ENCODE measurements at places on chromosomes 2 and 18.

- DNase-seq: no peak
These were observed 38.8 kb upstream of the METTL21A start for GRCh38 chr2:207663870-207664545.

DNA sequence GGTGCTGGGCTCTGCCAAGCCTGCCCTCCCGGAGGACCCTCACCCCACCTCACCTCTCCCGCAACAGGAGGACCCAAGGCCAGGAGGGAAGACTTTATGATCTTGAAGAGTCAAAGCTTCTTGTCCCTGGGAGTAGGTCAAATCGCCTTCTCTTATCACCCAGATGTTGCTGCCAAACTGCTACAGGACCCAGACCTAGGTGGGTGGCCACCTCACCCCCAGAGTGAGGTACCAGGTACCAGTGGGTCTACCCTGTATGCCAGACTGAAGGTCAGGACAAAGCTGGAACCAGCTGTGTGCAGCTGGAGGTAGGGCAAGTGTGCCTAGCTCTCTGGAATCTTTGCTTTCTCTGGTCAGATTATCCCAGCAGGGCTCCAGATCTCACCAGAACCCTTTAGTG, 197.2 kb downstream of the ZFP36L2 start:
- no peak for DNase-seq

DNA sequence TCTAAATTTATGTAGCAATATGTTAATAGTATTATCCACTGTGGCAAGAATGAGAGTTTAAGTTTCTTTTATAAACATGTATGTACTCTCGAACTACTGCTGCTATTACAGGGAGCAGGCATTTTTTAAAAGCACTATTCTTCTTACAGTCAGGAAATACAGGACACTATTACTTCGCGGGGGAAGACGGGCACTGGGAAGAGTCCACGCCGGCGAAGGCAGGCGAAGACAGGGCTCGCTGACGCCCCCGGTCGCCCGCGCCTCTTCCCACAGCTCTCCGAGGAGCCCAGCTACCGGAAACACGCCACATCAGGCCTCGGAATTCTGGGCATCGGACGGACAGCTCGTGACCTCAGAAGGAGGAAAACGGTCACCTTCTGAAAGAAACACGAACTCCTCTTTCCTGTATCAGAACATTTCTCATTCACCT, 90.2 kb downstream of the FAM161A start:
- peak; percentile 82 for DNase-seq

- DNase-seq: peak; percentile 15
These were observed 30.2 kb downstream of the NYAP2 start for GRCh38 chr2:225429717-225430116.

DNA sequence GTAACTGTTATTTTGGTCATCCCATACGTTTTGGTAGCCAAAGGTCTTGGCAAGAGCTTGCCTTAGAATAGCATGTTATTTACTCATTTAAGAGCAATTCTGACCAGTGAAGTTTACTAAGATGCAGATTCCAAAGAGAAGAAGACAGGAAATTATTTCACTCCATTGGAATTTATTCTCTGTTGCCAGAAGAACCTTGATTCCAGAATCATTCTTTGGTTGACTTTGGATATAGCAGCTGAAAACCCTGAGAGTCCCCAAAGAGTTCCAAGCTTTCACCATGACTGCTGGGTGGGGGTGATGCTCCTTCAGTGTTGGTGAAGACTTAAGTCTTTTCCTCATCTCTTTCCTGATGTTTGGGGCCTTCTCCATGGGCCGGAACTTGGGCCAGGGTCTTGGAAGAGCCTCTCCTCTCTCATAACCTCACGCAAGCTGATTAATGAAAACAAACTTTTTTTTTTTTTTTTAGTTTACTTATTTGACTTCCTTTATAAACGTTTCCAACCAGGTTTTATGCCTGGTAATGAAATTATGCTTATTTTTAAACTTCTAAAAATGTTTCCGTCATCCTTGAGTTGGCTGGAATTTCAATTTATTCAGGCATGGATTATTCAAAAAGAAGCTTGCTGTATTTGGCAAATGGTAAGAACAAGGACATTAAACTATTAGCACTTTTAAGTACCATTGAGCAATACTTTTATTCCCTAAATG, 192.0 kb downstream of the MTX2 start:
- no peak for DNase-seq

DNA sequence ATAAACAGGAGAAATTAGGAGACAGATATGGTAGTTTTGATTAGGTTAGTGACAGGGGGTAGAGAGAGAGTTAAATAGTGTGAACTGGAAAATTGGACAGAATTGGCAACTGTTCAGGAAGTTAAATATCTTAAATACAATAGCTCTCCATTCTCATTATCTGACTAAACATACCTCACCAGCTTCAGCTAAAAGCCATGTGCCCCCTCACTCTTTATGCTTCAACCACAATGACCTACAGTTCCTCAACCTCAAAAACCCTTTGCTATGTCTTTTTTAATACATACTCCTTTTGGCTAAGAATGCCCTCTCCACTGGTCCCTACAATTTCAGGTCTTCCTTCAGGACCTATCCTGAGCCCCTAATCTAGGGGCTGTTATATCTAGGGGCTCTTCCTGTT, 740.2 kb upstream of the ZEB2 start:
- no peak for DNase-seq

- no peak for DNase-seq
These were observed 56.3 kb downstream of the GLI2 start for GRCh38 chr2:120791962-120792297.

- no peak for DNase-seq
These were observed 152.6 kb downstream of the RTN4 start for GRCh38 chr2:54897420-54898310.

- no peak for DNase-seq
These were observed 6.0 kb downstream of the SLC4A3 start for GRCh38 chr2:219633276-219634065.

GRCh38 chr2:55567298-55567697, 47.8 kb downstream of the CFAP36 start:
- DNase-seq: no peak

- DNase-seq: peak; percentile 20
These were observed 68.5 kb upstream of the ITGA6 start for GRCh38 chr2:172358691-172359556.

- no peak for DNase-seq
These were observed 50.5 kb upstream of the ZNF516 start for GRCh38 chr18:76545433-76546087.

DNA sequence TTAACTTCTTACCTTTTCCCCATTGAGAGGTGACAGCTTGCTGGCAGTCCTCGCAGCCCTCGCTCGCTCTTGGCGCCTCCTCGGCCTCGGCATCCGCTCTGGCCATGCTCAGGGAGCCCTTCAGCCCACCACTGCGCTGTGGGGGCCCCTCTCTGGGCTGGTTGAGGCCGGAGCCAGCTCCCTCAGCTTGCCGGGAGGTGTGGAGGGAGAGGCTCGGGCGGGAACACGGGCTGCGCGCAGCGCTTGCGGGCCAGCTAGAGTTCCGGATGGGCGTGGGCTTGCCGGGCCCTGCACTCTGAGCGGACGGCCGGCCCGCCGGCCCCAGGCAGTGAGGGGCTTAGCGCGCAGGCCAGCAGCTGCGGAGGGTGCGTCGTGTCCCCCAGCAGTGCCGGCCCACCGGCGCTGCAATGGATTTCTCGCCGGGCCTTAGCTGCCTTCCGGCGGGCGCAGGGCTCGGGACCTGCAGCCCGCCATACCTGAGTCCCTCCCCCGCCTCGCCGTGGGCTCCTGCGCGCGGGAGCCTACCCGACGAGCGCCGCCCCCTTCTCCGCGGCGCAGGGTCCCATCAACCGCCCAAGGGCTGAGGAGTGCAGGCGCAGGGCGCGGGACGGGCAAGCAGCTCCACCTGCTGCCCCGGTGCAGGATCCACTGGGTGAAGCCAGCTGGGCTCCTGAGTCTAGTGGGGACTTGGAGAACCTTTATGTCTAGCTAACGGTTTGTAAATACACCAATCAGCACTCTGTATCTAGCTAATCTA, 335.0 kb downstream of the CBLN2 start:
- DNase-seq: no peak

- peak; percentile 79 for DNase-seq
These were observed 92.6 kb upstream of the TFCP2L1 start for GRCh38 chr2:121377646-121378045.

- no peak for DNase-seq
These were observed 1227.1 kb upstream of the CELF4 start for GRCh38 chr18:38792731-38793130.

- DNase-seq: no peak
These were observed 619 bp upstream of the FAM168B start for GRCh38 chr2:131093696-131094462.

GRCh38 chr2:227415538-227416424, 28.0 kb upstream of the SCYGR1 start:
- no peak for DNase-seq

- DNase-seq: no peak
These were observed 434.0 kb upstream of the MEIS1 start for GRCh38 chr2:66000901-66001300.

GRCh38 chr2:151260573-151261230, 961 bp downstream of the RBM43 start:
- DNase-seq: no peak

DNA sequence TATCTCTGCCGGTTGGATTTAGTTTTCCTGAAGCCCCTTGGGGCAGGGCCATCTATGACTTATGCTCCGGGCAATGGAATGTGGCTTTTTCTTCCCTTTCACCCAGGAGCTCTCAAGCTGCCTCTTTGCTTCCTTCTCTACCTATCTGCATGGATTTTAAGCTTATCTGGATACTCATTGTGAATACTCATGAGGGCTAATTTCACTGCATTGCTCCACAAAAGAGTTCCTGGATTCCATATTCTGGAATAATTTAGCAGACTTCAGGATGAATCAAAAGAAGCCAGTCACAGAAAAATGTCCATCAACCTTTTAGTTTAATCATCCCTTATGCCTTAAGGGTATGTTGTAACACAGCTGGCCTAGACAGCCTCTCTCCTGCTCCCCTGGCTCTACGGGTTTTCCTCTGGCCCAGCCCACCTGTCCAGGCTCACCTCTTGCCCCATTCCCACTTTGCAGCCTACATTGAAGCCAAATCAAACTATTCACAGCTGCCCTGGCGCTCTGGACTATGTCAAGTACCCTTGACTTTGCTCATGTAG, 122.8 kb upstream of the RMDN2 start:
- DNase-seq: no peak

GRCh38 chr18:70423988-70424387, 135.1 kb downstream of the SOCS6 start:
- DNase-seq: no peak

GRCh38 chr2:164722616-164723338, 101.5 kb upstream of the GRB14 start:
- DNase-seq: no peak

DNA sequence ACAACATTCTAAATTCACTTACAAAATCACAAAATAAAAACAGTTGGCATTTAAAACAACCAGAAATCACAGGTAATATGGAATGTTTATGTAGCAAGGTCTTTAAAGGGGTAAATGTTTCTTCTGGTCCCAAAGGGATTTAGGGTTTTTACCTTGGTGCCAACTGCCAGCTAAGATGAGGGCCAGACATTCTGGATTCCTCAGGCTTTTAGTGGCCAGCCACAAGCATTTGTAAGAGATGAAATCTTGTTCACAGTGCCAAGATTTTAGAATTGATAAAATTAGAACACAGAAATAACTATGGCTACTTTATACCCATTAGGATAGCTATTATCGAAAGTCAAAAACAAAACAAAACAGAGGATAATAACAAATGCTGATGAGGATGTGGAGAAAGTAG, 60.4 kb upstream of the CDKL4 start:
- DNase-seq: no peak

DNA sequence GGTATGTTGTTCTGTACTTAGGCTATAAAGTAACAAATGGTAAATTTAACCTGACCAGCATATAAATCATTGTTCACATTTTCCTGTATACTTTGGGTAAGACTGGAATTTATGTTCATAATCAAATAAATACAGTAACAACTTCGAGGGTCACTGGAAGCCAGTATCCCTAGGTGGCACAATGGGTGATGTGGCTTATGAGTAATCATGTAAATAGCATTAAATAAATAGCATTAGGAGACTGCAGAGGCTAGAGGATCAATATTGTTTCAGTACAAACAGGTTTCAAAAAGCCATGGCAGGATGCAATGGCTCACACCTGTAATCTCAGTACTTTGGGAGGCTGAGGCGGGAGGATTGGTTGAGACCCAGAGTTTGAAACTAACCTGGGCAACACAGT, 690.6 kb downstream of the SLC4A3 start:
- DNase-seq: no peak

- DNase-seq: no peak
These were observed 65.6 kb downstream of the TWSG1 start for GRCh38 chr18:9400197-9400596.

- DNase-seq: peak; percentile 84
These were observed 69.3 kb upstream of the SEC11C start for GRCh38 chr18:59070181-59070912.

- DNase-seq: no peak
These were observed 220.5 kb downstream of the CYP26B1 start for GRCh38 chr2:71926876-71927756.

- no peak for DNase-seq
These were observed 23.1 kb downstream of the MXD1 start for GRCh38 chr2:69937968-69938367.

- no peak for DNase-seq
These were observed 158.9 kb downstream of the SEPTIN10 start for GRCh38 chr2:109454765-109455394.

GRCh38 chr18:27771571-27771970, 405.4 kb downstream of the CDH2 start:
- no peak for DNase-seq

DNA sequence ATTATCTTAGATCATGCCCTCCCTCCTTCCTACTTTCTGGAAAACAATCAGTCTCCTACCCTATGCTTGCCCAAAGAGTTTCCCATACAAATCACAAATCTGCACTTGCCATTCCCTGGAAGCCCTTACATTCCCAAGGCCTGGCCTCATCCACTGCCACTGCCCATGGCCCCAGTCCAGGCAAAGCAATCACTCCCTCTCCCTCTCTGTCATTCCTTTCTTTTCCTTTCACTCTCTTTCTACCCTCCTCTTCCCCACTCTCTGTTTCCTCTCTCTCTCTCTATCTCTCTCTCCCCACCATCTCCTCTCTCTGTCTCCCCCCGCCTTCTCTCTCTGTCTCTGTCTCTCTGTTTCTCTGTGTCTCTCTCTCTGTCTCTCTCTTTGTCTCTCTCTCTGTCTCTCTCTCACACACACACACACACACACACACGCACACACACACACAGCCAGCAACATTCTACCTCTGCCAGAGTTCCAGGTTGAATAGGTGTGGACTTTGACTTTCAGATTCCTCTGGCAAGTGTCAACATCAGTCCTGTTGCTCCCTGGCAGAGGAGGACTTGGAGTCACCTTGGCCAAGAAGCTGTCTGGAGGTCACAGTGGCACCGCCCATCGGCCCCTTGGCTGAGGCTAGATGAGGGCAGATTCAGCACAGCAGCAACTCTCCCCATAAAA, 43.7 kb upstream of the NAT8 start:
- DNase-seq: no peak

DNA sequence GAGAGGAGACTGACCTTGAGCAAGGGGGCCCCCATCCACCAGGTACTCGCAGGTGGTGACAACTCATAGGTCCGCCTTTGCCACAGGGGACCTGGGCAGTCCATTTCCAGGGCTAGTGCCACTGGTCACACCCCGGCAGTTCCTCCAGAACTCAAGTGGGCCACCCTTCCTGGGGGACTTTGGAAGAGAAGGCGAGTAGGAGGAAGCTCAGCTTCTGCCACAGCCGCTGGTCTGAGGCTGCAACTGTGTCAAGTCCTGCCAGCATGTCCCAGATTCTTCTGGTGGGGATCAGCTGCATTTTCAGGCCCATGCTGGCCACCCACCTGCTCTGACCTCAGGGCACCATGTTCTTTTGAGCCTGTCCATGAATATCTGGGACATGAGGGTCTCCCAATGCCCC, 423.9 kb upstream of the MYT1L start:
- DNase-seq: no peak

All from globus pallidus (tissue), 1 donor.